ENCODE measurements at places on chromosomes 5 and 9.

- DNase-seq: no peak
Measured at GRCh38 chr9:21688108-21689102, 114.0 kb upstream of the MTAP start.

GRCh38 chr5:35880156-35880555, 23.5 kb downstream of the IL7R start:
- DNase-seq: no peak

- DNase-seq: no peak
Measured at GRCh38 chr5:172388246-172388733, 66.0 kb downstream of the SH3PXD2B start.

- no peak for DNase-seq
Measured at GRCh38 chr9:111559000-111559610, 34.1 kb downstream of the ZNF483 start.

GRCh38 chr5:67774267-67774552, 441.3 kb upstream of the PIK3R1 start:
- no peak for DNase-seq

DNA sequence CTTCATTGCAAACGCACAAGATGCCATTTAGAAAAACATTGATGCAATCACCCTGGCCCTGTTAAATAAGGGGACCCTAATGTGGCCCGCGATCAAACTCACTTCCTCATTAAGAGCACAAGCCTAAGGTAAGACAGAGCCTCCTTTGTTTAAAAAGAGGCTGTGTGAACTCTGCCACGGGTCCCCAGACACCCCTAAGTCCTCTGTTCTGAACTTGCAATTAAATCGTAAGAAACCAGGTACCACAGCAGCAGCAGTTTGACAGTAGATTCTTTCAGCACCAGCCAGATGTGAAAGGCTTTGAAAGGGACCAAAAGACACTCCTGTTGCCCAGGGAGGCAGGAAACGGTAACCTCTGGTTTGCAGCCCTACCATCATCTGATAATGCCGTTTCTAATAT, 346.3 kb downstream of the TMEM167A start:
- DNase-seq: no peak

GRCh38 chr5:80990971-80991370, 30.8 kb downstream of the RASGRF2 start:
- no peak for DNase-seq

DNA sequence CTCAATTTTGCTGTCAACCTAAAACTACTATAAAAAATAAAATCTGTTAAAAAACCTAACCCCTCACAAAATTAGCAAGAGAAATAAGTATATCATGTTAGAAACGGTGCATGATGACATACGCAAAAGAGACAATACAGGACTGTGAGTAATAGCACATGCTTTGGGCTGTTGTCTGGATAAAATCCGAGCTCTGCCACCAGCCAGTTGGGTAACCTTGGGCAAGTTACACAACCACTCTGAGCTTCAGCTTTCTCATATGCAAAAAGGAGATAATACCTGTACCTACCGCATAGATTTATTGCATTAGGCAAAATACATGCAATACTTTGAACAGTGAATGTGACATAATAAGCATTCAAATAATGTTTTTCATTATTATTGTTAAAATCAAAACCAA, 481.7 kb downstream of the TLE1 start:
- DNase-seq: no peak
